ENCODE measurements at places on chromosomes 7 and 10.

GRCh38 chr10:49613165-49613881 is 514 bp upstream of the CHAT start:
- no peak for DNase-seq

GRCh38 chr7:148527717-148528168 is 62.8 kb upstream of the C7orf33 start:
- DNase-seq, result peak; percentile 43

DNA sequence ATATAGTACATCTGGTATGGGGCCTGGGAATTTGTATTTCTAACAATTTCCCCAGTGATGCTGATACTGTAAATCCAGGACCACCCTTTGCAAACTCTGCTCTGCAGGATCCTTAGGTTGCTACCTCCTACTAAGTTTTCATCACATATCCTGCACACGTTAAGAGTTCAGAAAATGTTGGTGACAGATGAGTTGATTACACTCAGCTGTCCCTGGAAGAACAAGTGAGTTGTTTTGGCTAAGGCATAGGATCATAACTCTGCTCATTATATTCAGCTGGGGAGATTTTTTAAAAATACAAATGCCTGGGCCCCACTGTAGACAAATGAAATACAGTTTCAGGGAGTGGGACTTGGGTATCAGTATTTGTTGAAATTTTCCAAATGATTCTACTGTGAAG is 274.6 kb upstream of the HABP2 start:
- no peak for DNase-seq

- DNase-seq, result no peak
Measured at GRCh38 chr7:50314836-50315592, 10.5 kb downstream of the IKZF1 start.

GRCh38 chr10:10846504-10846900 is 171.2 kb upstream of the CELF2 start:
- no peak for DNase-seq

DNA sequence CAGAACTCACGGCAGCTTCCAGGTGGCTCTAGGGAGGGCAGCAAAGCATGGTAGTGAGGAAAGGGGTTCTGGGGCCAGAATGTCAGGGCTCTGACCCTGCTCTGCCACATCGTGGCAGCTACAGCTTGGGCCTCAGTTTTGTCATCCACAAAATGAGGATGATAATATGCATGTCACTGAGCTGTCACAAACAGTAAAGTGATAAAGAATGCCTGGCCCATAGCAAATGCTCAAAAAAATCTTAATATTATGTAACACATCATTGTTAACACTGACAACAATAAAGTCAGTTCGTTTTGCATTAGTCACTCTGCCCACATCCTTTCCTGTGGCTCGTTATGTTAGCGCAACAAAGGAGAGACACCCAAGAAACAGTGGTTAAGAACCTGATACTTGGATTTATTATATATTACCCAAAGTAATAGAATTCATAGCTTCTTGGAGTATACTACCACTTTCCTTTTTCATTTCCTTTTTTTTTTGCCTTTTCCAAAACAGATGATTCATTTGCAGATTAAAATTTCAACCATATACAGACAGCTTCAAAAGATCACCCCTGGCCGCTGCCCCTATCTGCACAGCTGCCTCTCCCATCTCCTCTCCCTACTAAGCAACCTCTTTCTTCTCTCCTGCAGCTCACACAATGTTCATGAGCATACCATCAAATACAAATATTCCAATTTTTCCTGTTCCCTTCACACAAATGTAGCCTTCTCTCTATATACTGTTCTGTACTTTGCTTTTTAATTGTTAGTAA is 45.5 kb upstream of the DDC start:
- DNase-seq, result no peak

DNA sequence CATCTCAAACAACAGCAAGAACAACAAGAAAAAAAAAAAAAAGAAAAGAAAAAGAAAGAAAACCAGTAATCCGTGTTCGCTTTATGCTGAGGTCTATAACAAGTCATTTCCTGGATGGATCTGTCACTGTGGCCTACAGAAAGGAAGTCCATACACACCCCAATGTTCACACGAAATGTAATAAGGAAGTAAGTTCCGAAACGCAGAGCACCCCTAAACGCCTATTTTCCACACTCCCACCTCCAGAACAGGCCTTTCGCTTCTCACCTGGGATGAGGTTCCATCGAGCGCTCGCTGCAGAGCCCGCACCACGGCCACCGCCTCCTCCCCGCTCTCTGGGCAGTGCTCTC is 735 bp downstream of the ZNF394 start:
- no peak for DNase-seq

- no peak for DNase-seq
Measured at GRCh38 chr7:81267508-81267907, 348.7 kb upstream of the SEMA3C start.

- no peak for DNase-seq
Measured at GRCh38 chr7:28328822-28329660, 83.3 kb upstream of the CREB5 start.

GRCh38 chr10:50540069-50540825 is 83.5 kb downstream of the SGMS1 start:
- no peak for DNase-seq

DNA sequence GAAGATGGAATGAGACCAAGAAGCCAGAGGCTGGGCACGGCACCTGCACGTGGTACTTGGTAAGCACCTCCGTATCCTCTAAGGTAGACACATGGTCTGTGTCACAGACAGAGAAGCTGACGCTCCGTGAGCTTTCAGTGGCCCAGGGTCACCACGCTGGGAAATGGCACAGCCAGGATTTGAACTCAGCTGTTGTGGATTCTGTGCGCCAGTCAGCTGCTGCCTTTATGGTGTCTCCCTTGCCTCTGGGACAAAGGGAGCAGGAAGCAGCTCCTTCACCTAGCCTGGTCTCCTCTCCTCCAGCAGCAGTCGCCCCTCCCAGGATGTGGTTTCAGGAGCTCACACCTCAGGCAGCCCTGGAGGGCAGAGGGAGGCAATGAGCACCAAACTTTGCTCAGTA is 110.8 kb downstream of the ARHGAP22 start:
- no peak for DNase-seq

GRCh38 chr7:117873310-117874190 is at the start of gene CTTNBP2:
TSS of gene CTTNBP2 (minus strand) at chr7:117873441. CDS start at chr7:117873415, 26 bp downstream.
- no peak for DNase-seq

DNA sequence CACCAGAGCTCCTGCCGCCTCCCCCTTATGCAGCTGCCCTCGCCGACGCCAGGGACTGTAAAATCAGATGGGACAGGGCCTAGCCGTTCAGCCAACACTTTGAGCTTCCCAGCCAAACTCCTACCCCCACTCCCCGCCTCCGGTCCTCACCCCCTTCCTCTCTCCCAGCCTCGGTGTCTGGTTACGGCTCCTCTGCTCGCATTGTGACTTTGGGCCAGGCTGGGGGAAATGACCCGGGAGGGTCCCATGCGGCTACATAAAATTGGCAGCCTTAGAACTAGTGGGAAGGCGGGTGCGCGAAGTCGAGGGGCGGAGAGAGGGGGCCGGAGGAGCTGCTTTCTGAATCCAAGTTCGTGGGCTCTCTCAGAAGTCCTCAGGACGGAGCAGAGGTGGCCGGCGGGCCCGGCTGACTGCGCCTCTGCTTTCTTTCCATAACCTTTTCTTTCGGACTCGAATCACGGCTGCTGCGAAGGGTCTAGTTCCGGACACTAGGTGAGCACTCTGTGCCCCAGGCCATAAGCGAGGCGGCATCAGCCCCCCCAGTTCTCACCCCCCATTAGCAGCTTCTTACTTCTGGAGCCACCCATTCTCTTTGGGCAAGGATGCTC is at the start of gene KAZALD1:
Gene KAZALD1 (plus strand): TSS at position 366 of the 608 bp plus-strand sequence. CDS start 604 bp downstream, outside the sequence.
- no peak for DNase-seq

- no peak for DNase-seq
Measured at GRCh38 chr10:113259576-113260226, 293.2 kb upstream of the HABP2 start.

DNA sequence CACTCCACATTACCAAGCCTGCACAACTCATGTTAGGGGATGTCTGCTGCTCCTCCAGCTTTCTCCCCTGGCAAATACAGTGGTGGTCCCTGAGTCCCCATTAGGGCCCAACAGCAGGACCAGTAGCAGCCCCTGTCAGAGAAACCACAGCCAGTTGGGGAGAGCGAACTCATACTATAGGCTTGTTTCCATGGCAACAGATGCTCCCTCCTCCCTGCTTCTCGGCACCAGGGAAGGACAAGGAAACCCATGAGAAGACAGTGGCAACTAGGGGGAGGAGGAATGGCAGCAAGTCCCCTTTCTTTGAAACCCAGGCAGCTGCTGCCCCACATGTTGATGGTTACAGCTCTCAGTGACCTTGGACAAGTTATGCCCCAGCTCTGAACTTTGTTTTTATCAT is 326.4 kb downstream of the KCNMA1 start:
- DNase-seq, result no peak

DNA sequence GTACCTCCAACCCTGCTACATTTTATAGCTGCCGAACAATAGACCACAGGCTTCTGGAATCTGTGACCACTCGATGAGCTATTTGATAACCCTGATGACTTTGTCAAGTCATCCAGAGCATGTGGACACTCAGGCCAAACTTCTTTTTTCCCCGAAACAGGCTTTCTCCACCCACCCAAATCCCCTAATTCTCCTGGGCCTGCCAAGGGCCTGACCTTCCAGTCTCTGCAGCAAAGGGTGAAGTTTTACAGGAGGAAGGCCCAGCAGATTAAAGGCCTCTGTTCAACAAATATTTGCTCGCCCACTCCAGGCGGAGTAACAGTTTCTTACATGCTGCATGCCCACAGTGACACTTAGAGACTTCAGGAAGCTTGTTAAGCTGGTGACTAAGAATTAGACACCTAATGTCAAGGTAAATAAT is 2.0 kb downstream of the JCAD start:
- no peak for DNase-seq

DNA sequence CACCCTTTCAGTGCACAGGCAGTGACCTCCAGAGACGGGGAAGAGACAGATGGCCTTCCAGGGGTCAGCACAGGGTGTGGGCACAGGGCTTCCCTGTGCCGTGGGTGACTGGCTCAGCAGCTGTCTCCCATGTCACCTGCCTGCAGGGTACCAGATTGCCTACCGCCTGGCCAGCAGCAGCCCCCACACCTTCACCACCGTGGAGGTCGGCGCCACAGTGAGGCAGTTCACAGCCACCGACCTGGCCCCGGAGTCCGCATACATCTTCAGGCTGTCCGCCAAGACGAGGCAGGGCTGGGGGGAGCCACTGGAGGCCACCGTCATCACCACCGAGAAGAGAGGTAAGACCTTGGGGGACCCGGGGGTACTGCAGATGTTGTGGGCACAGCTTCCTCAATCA is 536.5 kb upstream of the FOXK1 start:
- DNase-seq, result no peak

DNA sequence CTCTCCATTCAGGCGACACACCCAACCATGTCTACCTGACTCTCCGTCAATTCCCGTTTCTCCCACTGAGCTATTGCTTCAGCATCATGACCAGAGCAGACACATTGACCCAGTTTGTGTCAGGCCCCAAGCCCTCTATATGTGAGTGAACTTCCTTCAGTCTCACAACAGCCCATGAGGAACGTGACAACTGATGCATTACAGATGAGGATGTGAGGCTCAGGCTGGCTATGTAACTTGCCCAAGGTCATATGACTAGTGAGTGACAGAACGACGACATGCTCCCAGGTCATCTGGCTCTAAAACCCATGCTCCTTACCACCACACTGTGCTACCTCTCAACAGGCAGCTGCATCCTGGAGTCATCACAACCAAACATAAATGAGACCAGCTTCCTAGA is 3.7 kb downstream of the TMEM140 start:
- no peak for DNase-seq

GRCh38 chr7:142461437-142461836 is 203.6 kb upstream of the PRSS58 start:
- no peak for DNase-seq

- DNase-seq, result no peak
Measured at GRCh38 chr10:123521076-123521475, 145.1 kb upstream of the GPR26 start.

DNA sequence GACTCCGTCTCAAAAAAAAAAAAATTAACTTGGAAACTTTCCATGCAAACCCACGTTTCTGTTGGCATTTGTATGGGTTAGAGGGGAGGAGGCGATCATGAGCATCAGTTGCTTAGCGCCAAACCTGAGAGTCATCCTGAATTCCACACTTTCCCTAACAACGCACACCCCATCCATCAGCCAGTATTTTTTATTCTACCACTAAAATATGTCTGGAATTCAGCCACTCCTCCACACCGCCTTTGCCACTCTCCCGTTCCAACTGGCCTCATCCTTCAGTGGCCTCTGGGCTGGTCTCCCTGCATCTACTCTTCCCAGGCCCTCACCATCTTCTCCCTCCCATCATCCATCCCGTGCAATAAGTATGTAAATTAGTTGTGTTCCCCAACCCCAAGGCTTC is 4.7 kb upstream of the LMBR1 start:
- no peak for DNase-seq

- DNase-seq, result no peak
Measured at GRCh38 chr7:100222445-100223132, 2.8 kb downstream of the PVRIG start.

DNA sequence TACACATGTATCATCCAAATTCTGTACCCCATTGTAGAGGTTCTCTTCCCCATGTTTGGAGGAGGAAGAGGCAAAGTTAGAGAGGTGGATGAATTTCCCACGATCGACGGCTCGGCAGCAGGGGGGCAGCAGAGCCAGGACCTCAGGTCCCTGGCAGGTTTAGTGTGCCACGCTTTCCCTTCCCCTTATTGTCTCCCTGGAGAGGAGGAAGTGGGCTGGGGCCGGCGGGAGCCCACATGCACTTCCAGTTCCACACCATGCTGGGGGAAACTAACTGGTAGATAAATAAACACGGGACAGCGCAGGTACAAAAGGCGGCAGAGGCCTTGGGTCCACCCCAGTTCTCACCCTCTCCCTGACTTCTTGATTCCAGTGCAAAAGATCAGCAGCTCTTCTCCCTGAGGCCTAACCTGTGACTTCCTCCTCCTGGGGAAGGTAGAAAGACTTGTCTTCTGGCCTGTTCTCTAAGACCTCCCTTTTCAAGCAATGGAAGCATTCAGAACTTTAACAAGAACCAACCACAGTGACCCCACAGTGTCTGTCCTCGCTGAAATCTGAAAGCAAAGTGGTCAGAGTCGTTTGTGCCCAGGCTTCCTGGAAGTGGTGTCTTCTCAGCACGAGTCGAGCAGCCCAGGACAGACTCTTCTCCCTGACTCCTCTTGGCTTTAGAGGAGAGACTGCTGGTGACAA is 30.5 kb upstream of the SRGN start:
- DNase-seq, result no peak

- DNase-seq, result no peak
Measured at GRCh38 chr7:51226916-51227535, 89.6 kb downstream of the COBL start.

GRCh38 chr7:56053993-56054392 is 2.4 kb downstream of the CCT6A start:
- DNase-seq, result no peak

GRCh38 chr7:44257618-44258422 is 57.0 kb downstream of the YKT6 start:
- no peak for DNase-seq

- DNase-seq, result no peak
Measured at GRCh38 chr7:148783801-148784527, 85.3 kb downstream of the CUL1 start.

GRCh38 chr10:10247585-10247984 is 770.1 kb upstream of the CELF2 start:
- DNase-seq, result no peak

GRCh38 chr7:74222851-74223710 is 13.3 kb downstream of the LAT2 start:
- no peak for DNase-seq

Data from stimulated activated CD8-positive, alpha-beta memory T cell treated with anti-CD3 and anti-CD28 coated beads, Interleukin-4, amount 100 ng/mL, for 1 hour (primary cell).